Lung (tissue), 17 donors: ENCODE measurements at places on chromosomes 1 and 21. TPM values are rescaled to one million over a fixed set of nuclear protein-coding genes. Genes with fewer than 3 reads are reported as not detected.

Gene CELA3A
- 11.7 TPM for total RNA-seq

DNA sequence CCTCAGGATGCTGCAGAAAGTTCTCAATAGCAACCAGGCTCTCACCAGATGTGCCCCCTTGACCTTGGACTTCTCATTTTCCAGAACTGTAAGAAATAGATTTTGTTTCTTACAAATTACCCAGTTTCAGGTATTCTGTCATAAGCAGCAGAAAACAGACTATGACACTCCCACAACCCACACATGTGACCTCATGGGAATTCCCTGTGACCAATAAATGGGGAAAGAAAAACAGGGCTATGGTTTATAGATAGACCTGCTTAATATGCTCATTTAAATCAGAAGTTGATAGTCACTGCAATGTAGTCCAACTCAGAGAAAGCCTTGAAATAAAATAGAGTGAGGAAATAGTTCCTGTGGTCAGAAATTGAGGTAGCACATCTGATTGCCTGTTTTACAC lies 380.9 kb upstream of the PTBP2 start:
- DNase-seq: no peak

DNA sequence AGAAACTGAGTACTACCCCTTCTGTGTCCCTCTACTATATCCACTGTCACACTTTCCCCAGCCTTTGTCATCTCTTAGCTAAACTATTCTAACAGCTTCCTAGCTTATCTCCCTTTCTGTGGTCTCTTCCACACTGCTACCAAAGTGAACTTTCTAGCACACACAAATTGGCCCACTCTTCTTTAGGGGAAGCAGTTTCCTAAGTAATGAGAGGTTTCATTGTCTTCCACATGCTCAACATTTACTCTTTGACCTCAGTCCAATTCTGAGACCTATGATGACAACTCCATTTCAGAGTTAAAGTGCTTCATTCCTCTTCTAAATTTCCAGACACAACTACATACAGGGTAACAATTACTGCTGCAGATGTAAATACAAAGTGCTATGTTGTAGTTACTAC lies 32.9 kb downstream of the SCYL3 start:
- no peak for DNase-seq

GRCh38 chr1:159973350-159973940 lies 19.4 kb upstream of the SLAMF9 start:
- DNase-seq: no peak

GRCh38 chr1:199123615-199124014 lies 484.8 kb downstream of the PTPRC start:
- DNase-seq: no peak

Gene GNG4
- total RNA-seq: 0.21 TPM

DNA sequence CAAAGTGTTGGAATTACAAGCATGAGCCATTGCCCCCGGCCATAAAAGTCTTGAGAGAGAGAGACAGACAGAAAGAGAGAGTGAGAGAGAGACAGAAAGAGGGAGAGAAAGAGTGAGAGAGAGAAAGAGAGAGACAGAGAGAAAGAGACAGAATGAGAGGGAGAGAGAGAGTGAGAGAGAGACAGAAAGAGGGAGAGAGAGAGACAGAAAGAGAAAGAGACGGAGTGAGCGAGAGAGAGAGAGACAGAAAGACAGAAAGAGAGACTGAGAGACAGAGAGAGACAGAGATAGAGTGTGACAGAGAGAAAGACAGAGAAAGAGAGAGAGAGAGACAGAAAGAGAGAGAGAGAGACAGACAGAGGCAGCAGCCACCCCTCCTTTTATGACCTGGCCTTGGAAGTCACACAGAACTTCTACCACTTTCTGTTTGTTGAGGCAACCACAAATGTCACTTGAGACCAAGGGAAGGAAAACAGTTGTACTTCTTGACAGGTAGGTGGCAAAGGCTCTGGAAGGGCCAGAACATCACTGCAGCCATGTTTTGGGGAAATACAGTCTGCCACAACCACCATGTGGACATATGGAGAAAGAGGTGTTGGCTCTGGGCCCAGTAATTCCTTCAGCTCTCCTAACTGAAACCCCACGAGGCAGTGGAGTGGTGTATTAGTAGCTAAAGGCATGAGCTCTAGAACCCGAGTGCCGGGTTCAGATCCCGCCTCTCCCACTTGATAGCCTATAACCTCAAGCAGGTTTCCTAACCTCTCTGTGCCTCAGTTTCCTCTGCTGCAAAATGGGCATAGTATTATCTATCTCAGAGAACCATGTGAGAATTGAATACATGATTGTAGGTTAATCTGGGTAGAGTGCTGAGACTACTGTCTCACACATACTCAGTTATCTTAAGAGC lies 50.6 kb downstream of the TNFRSF8 start:
- peak; percentile 62 for DNase-seq

GRCh38 chr1:108130794-108131193 lies 69.3 kb downstream of the SLC25A24 start:
- DNase-seq: no peak

Gene PHLDA3
- total RNA-seq: 73.2 TPM

DNA sequence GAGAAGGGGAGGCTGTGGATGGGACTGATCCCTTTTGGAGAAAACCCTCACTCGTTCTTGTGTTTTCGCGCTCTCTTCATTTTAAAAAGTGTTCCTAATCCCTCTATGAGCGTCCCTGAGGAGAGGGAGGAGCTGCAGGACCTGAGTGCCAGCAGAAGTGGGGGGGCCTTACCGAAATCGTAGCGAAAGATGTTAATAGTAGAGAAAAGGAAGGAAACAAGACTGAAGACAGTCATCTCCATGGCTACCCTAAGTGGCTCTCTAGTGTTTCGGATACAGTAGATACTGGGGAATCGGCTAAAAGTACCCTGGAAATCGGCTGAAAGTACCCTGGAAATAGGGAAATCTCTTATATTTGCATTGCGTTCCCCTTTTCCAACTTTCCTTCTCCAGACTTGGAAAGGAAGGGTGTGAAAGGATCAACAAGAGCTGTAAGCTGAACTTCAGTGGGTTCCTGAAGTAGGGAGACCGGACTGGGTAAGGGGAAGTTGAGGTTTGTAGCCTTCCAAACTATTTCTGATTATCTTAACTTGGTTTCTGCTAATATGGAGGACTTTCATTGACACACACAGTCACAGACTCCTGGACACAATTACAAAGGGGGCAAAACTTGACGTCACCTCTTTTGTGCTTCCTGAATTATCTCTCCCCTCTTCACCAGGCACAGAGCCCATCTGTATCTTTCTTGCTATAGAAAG lies 486 bp upstream of the DSTYK start:
- no peak for DNase-seq

DNA sequence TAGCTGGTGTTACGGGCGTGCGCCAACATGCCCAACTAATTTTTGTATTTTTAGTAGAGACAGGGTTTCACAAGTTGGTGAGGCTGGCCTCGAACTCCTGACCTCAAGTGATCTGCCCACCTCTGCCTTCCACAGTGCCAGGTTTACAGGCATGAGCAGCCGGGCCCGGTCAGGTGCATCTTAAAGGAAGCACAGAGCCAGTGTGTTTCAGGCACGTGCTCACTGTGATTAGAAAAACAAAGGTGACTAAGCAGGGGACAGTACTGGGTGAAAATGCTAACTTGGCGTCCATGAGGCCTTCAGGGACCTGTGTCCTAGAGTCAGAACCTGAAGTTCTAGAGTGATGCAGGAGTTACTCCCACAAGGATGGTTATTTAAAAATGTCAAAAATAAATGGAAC lies 60.0 kb upstream of the GJA8 start:
- no peak for DNase-seq

Gene AVPR1B
- not detected for total RNA-seq

DNA sequence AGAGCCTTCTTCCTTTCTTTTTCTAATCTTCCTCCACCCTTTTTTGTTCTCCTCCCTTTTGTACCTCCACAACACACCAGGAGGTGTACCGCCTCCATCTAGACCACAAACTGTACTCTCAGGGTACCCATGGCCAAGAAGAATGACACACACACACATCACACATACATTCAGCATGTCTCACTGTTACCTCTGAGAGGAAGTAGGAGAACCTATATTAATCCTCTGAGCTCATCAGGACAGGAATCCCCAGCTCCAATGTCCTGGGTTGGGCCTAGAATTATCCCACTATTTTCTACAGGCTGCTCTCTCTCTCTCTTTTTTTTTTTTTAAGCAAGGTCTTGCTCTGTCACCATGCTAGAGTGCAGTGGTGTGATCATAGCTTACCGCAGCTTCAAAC lies 36.7 kb downstream of the ATP2B4 start:
- no peak for DNase-seq

Gene TAL1
- total RNA-seq: 9.3 TPM
